ENCODE measurements at places on chromosomes 4 and X.

- DNase-seq = no peak
Observed at GRCh38 chr4:3310301-3311094, 17.7 kb downstream of the RGS12 start.

- no peak for DNase-seq
Observed at GRCh38 chr4:124209211-124209610, 503.3 kb downstream of the ANKRD50 start.

GRCh38 chr4:81214144-81214880 is 710 bp downstream of the PRKG2 start:
- no peak for DNase-seq

DNA sequence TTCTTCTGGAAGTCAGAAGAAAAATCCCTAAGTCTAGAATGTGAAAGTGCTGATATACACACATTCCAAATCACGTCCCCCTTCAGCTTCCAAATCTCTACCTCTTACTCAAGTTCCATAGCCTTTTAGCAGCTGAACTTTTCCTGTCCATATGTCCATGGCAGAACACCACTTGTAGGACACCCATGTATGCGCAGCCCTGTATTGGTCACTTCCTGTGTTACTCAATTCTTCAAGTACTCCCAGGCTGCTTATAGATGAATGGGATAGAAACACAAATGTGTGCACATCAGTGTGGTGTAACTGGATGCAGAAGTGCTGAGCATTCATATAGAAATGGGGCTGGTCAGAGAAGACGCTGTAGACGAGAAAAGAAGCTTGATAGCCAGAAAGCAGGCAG is 18.8 kb downstream of the SRPX2 start:
- DNase-seq = no peak

DNA sequence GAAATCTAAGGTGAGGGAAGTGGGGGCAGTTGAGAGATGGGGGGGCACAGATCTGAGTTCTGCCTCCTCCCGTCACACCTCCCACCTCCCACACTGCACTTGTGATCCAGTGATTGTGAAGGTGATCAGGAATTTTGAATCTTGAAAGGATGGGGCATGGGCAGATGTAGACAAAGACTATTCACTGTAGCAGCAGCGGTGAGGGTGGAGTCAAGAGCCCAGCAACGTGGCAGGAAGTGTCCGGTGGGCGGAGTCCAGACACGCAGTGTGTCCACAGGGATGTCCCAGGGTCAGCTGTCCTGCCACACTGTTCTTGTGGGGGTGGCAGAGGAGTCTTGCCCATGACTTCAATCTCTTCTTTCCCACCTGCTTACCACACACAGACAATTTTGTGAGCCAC is 330.5 kb upstream of the GALNT7 start:
- no peak for DNase-seq

GRCh38 chrX:116862340-116862739 is 399.6 kb upstream of the CT83 start:
- no peak for DNase-seq

DNA sequence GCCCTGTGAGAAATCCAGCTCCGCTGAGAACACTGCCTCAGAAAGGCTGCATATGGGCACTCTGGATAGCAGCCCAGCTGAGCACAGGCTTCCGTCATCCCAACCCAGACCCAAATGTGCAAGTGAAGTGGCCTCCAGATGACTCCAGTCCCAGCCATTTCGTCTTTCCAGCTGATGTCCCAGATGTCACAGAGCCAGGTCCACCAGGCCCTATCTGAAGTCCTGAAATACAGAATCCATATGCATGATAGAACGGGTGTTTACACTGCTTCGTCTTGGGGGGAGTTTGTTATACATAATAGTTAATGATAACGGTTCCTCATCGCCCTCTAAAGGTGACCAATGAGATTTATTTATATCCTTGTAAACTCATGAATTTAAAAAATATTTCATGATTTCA is 72.6 kb upstream of the TRIM2 start:
- DNase-seq = no peak

GRCh38 chrX:100358766-100359165 is 51.3 kb downstream of the PCDH19 start:
- no peak for DNase-seq

GRCh38 chr4:35975617-35976355 is 268.5 kb downstream of the ARAP2 start:
- DNase-seq = no peak

- no peak for DNase-seq
Observed at GRCh38 chrX:55738969-55739368, 21.4 kb downstream of the RRAGB start.

DNA sequence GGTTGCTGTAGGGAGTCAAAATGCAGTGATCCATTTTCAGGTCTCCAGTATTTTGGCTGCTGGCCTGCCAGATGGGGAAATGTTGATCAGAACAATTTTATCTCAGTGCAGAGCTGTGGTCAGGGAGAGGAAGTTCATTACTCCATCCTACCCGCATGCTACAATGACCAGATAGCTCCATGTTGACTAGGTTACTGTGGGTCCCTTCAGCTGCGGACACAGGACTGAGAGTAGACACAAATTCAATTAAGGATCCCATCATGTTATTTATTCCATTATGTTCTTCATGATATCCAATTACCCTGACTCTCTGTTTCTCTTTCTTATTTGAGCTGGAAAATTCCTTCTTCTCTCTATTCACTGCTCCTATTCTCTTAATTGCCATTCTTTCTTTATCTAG is 16.3 kb downstream of the SYNPO2 start:
- no peak for DNase-seq

All from stimulated activated CD4-positive, alpha-beta T cell treated with anti-CD3 and anti-CD28 coated beads, Interleukin-12 subunit alpha, Interleukin-12 subunit beta, amount 100 ng/mL, for 4 hours (primary cell).